ENCODE measurements at places on chromosomes 12 and 14. TPM values are rescaled to one million over a fixed set of nuclear protein-coding genes. Genes with fewer than 3 reads are reported as not detected.

Gene RGS6
- 12.4 TPM for total RNA-seq

Gene SERPINA9
- total RNA-seq, result not detected

Gene SOX5
- 13.2 TPM for total RNA-seq

Gene LIN7A
- 13.6 TPM for total RNA-seq

Gene FNTB
- 13.1 TPM for total RNA-seq

All from left cardiac atrium (tissue), 4 donors.